SJSA1 (cell line): ENCODE measurements at places on chromosomes 1 and 21. TPM values are rescaled to one million over a fixed set of nuclear protein-coding genes. Genes with fewer than 3 reads are reported as not detected.

- DNase-seq = no peak
Measured at GRCh38 chr1:111192658-111193519, 7.6 kb downstream of the DENND2D start.

DNA sequence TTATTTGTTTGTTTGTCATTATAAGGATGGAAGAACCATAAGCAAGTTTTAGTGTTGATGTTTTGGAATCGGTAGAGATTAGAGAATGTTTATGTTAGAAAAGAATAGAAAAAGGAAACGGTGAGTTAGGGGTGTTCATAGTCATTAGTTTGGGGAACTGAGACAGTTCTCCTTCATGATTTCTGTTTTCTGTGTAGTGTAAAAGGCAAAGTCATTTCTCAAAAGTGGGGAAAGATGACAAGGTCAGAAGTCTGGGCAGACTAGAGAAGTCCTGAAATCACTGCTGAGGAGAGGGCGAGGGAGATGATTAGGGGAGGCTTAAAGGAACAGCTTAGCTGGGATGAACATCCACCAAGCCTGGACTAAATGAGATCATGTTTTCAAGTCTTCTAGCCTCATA is 498.9 kb downstream of the TTLL7 start:
- no peak for DNase-seq

DNA sequence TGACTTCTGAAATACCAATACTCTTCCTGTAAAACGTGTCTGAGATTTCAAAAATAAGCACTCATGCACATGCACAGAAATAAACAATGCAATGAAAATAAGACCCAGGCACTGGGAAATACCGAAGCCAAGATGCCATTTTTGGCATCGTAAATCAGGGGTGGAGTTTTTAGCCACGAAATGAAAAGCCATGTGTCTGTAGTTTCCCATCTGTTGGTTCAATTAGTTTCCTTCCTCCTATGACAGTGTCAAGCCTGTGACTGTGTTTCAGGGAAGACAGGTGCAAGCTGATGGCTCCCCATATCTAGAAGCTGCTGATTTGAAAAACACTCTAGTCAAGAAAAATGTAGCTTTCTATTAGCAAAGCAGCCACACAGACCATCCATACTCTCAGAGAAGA is 480.4 kb upstream of the CAMK1G start:
- no peak for DNase-seq

GRCh38 chr1:185406691-185407009 is 89.6 kb upstream of the IVNS1ABP start:
- no peak for DNase-seq

- peak; percentile 39 for DNase-seq
Measured at GRCh38 chr1:154546264-154547063, 12.0 kb downstream of the UBE2Q1 start.

- DNase-seq = no peak
Measured at GRCh38 chr1:240612811-240613210, 856 bp upstream of the GREM2 start.

DNA sequence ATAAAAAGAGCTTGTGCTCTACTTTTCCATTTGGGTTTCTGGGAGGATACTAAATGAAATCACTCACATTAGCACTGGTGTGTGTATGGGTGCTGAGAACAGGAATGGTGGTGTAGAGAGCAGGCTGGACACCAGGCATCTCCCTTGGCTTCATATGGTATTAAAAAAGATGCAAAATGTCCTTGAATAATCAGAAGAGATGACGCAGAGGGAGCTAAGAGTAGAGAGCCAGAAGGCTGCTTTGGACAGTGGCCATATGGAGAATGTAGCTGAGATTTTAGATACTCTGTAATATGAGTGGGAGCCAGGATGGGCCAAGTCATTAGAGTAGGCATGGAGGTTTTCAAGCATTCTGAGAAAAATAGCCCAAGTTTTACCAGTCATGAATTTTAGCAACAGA is 112.3 kb upstream of the ZRANB2 start:
- no peak for DNase-seq

DNA sequence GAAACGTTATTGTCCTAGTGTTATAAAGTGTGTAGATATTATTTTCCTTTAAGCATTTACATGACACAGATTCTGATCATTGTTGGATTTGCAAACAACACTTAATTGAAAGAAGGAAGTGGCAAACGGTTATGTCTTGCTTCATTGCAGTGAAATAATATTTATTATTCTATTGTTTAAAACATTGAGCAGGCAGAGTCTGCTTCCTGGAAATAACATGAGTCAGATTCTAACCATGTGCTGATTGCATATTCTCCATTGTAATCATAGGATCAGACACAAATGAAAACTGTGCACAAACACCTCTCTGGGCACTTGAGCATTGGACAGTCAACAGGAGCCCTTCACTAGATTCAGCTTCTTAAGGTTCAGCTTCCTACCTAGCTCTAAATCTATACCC is 46.8 kb upstream of the USP25 start:
- DNase-seq = no peak

GRCh38 chr1:182888736-182889531 is 49.8 kb downstream of the DHX9 start:
- DNase-seq = no peak

DNA sequence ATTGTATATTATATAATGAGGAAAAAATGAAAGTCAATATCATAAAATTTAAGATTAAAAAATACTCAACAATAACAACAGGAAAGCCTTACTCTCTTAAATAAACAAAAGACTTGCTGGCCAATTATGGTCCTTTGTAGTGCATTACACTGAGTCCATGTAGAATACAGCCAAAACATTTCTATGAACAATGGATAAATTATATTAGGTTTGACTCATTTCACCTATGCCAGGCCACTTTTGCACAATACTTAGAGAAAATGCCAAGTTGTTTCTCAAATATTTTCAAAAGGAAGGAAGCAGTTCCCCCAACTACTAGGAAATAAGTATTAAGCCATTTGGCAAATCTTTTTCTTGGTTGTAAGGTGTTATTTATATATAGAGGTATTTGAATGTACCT is 19.8 kb upstream of the UCK2 start:
- DNase-seq = no peak

GRCh38 chr1:177786176-177786745 is 183.6 kb downstream of the SEC16B start:
- no peak for DNase-seq

- peak; percentile 62 for DNase-seq
Measured at GRCh38 chr1:11784993-11785769, 20.6 kb downstream of the MTHFR start.

DNA sequence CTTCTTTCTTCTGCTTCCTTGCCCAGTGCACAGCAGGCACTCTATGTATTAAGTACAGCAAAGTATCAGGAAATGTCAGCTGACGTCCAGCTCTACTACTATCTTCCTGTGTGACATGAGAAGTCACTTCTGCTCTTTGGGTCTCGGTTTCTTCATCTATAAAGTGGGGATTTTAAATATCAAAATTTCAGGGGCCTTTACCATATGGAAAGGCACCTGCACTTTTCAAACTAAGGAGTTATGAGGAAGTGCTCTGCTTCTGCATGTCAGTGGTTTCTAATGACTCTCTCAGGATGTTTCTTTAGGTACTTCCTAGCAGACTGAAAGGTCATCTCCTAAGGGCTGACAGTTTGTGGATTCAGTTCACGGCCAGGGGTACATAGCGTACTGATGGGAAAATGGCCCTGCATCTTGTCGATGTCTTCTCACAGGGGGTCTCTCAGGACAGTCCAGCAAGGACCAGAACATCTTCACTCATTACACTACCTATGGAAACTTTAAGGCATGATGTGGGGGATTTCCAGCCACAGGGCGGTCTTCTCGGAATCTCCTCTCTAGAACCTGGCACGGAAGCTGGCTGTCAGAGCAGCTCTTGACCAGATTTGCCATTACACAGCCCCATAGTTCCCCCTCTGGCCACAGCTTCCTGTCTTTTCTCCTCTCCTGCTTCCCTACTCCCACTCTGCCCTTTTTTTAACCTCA is 42.0 kb upstream of the MTF1 start:
- DNase-seq = no peak

GRCh38 chr1:111476761-111477309 is 3.1 kb downstream of the C1orf162 start:
- DNase-seq = no peak

The TBX19 gene
- total RNA-seq = 0.47 and 1.4 TPM in 2 replicates

The ZNF697 gene
- total RNA-seq = 1.7 and 5.0 TPM in 2 replicates

The DNAJC6 gene
- total RNA-seq = 0.06 and 0.47 TPM in 2 replicates

The CHI3L1 gene
- total RNA-seq = not detected in 2 replicates

The VANGL1 gene
- 11.7 and 22.4 TPM in 2 replicates for total RNA-seq

The LCE6A gene
- not detected in 2 replicates for total RNA-seq

The PDE4B gene
- 4.9 and 12.4 TPM in 2 replicates for total RNA-seq

The KRTAP12-2 gene
- not detected in 2 replicates for total RNA-seq

The SELP gene
- not detected in 2 replicates for total RNA-seq

The TFF2 gene
- total RNA-seq = not detected in 2 replicates

The RAVER2 gene
- total RNA-seq = 0.31 and 0.47 TPM in 2 replicates
